Stimulated activated CD8-positive, alpha-beta memory T cell treated with anti-CD3 and anti-CD28 coated beads, Interleukin-7, amount 100 ng/mL, for 4 hours (primary cell): ENCODE measurements at places on chromosomes 1 and 21.

- DNase-seq = no peak
These were observed 467 bp downstream of the THRAP3 start for GRCh38 chr1:36224537-36225282.

GRCh38 chr1:4062041-4062440 is 162.0 kb upstream of the C1orf174 start:
- no peak for DNase-seq

DNA sequence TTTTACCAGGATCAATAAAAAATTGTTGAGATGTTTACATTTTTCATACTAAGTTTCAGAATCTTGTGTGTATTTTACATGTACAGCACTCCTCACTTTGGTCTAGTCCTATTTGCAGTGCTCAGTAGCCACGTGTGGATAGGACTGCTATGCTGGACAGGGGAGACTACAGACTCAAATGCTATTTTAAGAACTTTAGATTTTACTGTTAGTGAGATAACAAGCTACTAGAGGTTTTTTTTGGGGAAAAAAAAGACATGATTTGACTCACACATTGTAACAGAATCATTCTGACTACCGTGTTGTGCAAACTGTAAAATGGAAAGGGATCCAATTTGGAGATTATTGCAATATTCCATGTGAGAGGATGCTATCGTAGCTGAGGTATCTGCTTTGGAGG is 418.9 kb upstream of the PRMT6 start:
- DNase-seq = no peak

GRCh38 chr1:162921311-162921710 is 60.3 kb upstream of the CCDC190 start:
- DNase-seq = no peak

- no peak for DNase-seq
These were observed 103.5 kb upstream of the ZBTB40 start for GRCh38 chr1:22347854-22348760.

DNA sequence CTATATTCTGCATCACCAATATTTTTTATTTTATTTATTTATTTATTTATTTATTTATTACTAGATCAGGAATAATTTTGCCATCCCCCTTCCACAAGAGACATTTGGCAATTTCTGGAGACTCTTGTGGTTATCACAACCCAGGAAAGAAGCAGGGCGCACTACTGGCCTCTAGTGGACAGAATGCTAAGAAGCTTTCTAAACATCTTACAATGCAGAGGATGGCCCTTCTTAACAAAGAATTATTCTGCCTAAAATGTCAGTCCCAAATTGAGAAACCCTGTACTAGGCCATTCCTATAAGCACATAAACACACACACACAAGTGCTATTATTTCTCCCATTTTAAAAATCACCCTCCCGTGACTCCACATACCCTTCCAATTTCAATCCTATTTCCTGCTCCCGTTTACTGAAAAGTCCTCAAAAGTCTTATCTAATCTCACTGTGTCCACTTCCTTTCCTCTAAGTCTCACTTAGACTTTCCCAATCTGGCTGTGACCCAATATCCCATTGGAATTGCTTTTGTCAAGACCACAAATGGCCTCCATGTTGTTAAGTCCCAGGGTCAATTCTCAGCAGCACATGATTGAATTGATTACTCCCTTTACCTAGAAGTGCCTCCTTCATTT is 43.7 kb upstream of the RNF11 start:
- no peak for DNase-seq

DNA sequence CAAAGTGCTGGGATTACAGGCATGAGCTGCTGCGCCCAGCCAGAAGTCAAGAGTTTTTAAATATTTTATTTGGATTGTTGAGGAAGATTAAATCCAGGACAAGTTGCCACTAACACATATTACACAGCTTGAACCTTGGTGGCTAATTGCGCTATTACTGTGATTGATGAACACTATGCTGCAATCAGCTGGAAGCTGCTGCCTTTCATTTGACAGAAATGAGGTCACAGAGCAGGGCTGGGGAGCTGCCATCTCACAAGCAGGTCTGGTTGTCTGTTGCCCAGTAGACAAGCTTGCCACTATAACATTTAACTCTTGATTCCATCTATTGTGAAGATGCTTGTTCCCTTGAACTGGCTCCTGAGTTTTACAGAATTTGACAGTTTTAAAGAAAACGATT is 37.4 kb upstream of the NRDC start:
- no peak for DNase-seq

DNA sequence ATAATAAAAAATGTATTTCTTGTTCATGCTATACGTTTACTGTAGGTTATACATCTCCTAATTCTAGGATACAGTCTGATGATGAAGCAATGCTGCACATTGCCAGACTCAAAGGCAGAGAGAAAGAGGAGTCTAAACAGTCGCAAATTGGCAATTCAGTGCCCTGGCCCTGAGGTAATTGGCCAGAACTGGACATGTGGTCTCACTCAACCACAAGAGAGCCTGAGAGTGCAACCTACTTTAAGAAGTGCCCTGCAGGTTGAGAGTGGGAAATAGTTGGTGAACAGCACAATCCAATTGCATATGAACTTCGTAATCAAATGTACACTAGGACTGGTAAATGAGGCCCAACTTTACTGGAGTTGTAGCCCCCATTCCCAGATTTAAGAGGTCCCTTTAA is 5.0 kb upstream of the SLC35A3 start:
- DNase-seq = no peak

- no peak for DNase-seq
These were observed 22.3 kb upstream of the ABCA4 start for GRCh38 chr1:94143173-94143808.

GRCh38 chr1:240804475-240804874 is 192.5 kb upstream of the GREM2 start:
- DNase-seq = no peak

DNA sequence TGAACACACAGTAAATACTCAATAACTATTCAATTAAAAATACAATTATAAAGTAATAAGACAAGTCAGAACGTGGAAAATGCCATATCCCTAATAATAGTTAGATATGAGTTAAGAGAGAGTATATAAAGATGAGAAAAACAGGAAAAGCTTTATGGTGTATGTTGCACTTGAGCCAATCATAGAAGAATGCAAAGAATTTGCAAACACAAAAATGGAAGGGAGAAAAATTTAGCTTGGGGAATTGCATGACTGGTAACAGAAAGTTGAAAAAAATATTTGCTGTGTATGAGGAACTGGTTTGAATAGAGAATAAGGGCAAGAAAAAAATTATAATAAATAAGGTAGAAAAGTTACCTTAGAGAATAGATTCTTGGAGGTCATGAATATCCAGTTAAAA is 739.6 kb upstream of the CXADR start:
- no peak for DNase-seq

DNA sequence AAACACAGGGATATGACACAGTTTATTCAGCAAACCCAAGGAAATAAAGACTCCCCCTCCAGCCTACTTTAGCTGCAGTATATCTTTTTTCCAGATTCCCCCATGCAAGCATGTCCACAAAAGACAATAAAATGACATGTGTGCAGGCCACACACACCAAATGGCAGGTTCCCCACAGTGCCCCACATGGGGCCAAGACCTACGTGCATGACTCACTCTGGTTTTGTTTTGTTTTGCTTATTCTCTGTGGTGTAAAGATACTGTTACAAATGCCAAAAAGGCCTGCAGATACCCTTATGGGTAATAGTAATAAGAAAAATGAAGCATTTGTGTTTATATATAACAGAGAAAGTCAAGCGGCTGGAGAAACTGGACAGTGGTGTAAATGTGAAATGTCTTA is 71.6 kb downstream of the RD3 start:
- DNase-seq = no peak

- DNase-seq = no peak
These were observed 118.7 kb downstream of the IER5 start for GRCh38 chr1:181206979-181207790.

DNA sequence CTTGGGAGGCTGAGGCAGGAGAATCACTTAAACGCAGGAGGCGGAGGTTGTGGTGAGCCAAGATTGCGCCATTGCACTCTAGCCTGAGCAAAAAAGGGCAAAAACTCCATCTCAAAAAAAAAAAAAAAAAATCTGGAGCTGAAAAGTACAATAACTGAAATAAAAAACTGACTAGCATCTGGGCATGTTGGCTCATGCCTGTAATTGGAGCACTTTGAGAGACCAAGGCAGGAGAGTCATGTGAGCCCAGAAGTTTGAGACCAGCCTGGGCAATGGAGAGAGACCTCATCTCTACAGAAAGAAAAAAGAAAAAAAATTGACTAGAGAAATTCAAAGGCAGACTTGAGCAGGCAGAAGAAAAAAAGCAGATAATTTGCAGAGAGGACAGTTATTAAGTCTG is 18.1 kb downstream of the CLDN19 start:
- no peak for DNase-seq

- DNase-seq = no peak
These were observed 147.9 kb upstream of the POU3F1 start for GRCh38 chr1:38194472-38194871.

DNA sequence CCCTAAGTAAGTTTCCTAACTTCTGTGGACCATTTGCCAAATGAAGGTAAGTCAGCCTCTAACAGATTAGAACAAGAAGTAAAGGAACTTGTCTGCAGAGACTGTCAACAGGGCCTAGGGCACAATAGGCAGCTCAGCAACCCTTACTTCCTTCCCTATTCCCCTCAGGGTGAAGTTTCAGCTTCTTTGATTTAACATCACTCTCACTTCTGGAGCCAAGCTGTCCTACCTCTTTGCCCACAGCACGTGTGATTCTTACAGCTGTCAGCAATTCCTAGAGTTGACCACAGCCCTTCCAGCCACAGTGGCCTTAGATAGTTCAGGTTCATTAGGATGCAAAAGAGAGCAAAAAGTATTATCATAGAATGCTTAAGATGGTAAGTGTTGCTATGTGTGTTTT is 7.6 kb upstream of the EIF4G3 start:
- DNase-seq = no peak

- DNase-seq = no peak
These were observed 12.5 kb downstream of the SMIM12 start for GRCh38 chr1:34847094-34847493.

DNA sequence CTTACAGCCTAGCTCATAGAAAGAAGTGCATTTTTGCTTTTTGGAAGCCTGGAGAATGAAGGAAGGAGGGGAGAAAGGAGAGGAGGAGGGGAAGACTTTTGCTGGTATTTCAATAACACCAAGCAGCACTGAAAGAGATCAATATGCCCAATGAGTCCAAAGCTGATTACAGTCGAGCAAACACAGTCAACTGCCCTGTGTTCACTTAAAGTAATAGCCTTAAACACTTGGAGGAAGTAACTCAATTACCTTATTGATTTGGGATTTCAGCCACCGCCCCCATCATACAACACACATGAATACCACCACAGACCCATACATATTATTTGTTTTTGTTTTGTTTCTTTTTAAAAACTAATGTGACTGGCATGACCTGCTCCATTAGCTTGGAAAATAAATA is 23.3 kb upstream of the RXRG start:
- DNase-seq = no peak

DNA sequence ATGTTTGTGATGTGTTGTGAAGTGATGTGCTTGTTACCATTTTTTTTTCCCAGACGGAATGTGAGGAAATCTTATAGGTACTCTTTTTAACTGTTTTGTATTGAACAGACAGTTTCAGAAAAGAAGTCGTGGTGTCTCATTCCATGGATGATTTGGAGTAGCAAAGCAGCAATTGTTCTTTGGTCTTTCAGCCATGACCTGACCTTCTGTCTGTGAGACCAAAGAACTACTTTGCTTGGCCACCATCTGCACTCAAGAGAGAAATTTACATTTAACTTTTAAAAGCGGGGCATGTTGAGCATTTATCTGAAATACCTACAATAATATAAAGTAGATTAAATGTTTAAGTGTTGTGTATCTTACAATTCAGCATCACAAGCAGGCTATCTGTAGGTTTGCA is 90.2 kb downstream of the SDCCAG8 start:
- DNase-seq = no peak

- no peak for DNase-seq
These were observed 83.9 kb upstream of the GJB5 start for GRCh38 chr1:34670982-34671381.

GRCh38 chr1:237011432-237011831 is 7.2 kb upstream of the MT1HL1 start:
- no peak for DNase-seq

GRCh38 chr1:37892151-37893047 is 33.0 kb upstream of the MTF1 start:
- no peak for DNase-seq

GRCh38 chr1:188715566-188715965 is 1762.1 kb downstream of the BRINP3 start:
- DNase-seq = no peak

DNA sequence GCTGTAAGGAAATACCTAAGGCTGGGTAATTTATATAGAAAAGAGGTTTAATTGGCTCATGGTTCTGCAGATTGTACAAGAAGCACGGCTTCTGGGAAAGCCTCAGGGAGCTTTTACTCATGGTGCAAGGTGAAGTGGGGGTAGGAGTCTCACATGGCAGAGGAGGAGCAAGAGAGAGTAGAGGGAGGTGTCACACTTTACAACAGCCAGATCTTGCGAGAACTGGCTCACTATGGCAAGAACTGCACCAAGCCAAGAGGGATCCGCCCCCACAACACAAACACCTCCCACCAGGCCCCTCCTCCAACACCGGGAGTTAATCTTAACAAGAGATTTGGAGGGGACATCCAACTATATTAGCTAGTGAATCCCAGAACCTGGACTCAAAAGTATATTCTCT is 135.4 kb upstream of the SOD1 start:
- no peak for DNase-seq

DNA sequence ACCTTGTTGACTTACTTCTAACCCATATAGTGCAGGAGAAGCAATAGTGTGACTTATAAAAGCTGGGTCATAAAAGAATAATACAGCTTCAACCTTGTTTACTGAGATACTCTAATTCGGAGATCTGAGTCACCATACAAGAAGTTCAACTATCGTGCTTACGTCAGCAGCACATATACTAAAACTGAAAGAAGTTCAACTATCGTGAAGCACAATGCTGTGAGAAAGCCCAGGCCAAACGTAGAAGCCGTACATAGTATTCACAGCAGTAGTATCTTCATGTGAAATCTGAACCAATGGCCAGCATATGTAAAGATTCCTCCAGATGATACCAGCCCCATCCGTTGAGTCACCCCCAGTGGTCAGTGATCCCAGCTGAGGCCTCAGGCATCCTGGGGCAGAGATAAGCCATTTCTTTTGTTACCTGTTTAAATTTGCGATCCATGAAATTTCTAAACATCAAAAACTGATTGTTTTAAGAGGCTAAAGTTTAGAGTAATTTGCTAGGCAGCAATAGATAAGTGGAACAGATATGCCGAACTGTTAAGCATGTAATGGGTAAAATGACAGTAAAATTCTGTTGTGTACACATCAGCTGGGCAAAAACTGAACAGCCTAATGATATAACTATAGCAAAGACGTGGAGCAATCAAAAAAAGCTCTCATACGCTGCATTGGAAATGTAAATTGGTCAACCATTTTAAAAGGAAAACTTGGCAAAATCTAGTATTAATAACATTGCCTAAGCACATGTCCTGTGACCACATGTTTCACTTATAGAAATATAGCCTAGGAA is 53.9 kb upstream of the SAMD13 start:
- no peak for DNase-seq

- DNase-seq = no peak
These were observed 52.4 kb downstream of the PHC2 start for GRCh38 chr1:33378524-33378923.
